ENCODE measurements at places on chromosomes 11 and 22.

- no peak for DNase-seq
Observed at GRCh38 chr11:118971646-118972045, at the start of gene FOXR1. FOXR1 (plus strand) TSS chr11:118971761; CDS start chr11:118971932, 171 bp downstream.

- no peak for DNase-seq
Observed at GRCh38 chr11:65427691-65428577, 5.3 kb downstream of the NEAT1 start.

GRCh38 chr11:12087075-12088004, 23.1 kb upstream of the MICAL2 start:
- DNase-seq = no peak

DNA sequence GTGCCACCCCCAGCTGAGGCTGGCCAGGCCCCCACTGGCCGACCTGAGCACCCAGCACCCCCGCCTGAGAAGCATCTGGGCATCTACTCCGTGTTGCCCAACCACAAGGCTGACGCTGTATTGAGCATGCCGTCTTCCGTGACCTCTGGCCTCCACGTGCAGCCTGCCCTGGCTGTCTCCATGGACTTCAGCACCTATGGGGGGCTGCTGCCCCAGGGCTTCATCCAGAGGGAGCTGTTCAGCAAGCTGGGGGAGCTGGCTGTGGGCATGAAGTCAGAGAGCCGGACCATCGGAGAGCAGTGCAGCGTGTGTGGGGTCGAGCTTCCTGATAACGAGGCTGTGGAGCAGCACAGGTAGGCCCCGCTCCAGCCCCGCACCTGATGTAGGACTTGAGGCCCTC, 4.7 kb downstream of the ZBTB16 start:
- no peak for DNase-seq

DNA sequence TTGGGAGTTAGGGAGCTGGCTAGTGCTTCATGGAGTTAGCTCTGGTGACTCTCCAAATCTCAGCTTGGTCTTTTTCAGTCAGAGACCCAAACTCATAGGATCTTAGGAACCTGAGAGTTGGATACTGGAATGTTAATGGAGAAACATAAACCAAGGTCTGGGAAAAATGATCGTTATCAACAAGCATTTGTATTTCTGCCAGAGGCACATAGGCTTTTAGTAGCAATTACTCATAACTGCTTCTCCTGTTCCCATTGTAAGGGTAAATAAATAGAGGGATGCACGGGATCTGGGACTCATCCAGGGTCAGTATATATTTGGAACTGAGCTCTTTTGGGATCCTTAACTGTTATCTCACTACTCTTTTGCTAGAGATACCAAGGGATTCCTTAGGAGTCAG, 4.8 kb downstream of the BARX2 start:
- no peak for DNase-seq

GRCh38 chr22:37274380-37274862, 7.9 kb upstream of the CYTH4 start:
- no peak for DNase-seq
